ENCODE measurements at places on chromosomes 3 and 15. TPM values are rescaled to one million over a fixed set of nuclear protein-coding genes. Genes with fewer than 3 reads are reported as not detected.

The MUC4 gene
- total RNA-seq: not detected

GRCh38 chr3:126752303-126753190, 48.5 kb downstream of the CHCHD6 start:
- H3K27me3 ChIP-seq: no peaks in the 10 kb centered on the region
- H3K27ac ChIP-seq: no peak overlapping the region
- H3K4me1 ChIP-seq: peaks cover 6% of the 10 kb centered on the region

The C2CD4A gene
- total RNA-seq: not detected

DNA sequence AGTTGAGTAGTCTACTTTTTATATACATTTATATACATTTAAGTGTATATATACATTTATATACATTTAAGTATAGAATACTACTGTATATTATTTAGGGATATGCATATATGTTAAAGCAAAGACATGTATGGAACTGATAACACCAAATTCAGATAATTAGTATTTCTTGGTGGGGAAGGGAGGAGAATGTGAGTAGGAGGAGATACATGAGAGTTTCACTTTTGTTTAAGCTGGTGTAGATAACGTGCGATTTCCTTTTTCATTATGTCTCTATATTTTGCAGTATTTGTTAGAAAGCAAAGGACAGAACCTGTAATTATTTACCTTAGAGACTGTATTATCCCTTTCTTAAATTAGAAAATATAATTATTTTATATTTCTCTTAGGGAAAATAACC, 16.6 kb upstream of the NIT2 start:
- H3K36me3 ChIP-seq: peaks cover 17% of the 10 kb centered on the region
- H3K27me3 ChIP-seq: no peaks in the 10 kb centered on the region
- no peak overlapping the region for H3K27ac ChIP-seq
- H3K4me1 ChIP-seq: peaks cover 3% of the 10 kb centered on the region
- no peak overlapping the region for H3K4me3 ChIP-seq

The RTP3 gene
- total RNA-seq: not detected

GRCh38 chr3:18077128-18077840, 334.9 kb upstream of the TBC1D5 start:
- no peak overlapping the region for H3K4me3 ChIP-seq
- no peaks in the 10 kb centered on the region for H3K27me3 ChIP-seq
- no peaks in the 10 kb centered on the region for H3K4me1 ChIP-seq

The TFRC gene
- 73.0 TPM for total RNA-seq

GRCh38 chr15:36879568-36880222, 220.7 kb downstream of the MEIS2 start:
- peaks cover 46% of the 10 kb centered on the region for H3K27me3 ChIP-seq
- no peak overlapping the region for H3K27ac ChIP-seq
- no peaks in the 10 kb centered on the region for H3K36me3 ChIP-seq
- H3K4me3 ChIP-seq: no peak overlapping the region

GRCh38 chr3:37510755-37511154, 336.4 kb upstream of the LRRFIP2 start:
- no peak overlapping the region for H3K4me3 ChIP-seq
- peaks cover 10% of the 10 kb centered on the region for H3K27me3 ChIP-seq
- no peaks in the 10 kb centered on the region for H3K4me1 ChIP-seq
- no peak for DNase-seq

The CLDN16 gene
- not detected for total RNA-seq

The SNTN gene
- not detected for total RNA-seq

- H3K4me1 ChIP-seq: peaks cover 5% of the 10 kb centered on the region
- H3K4me3 ChIP-seq: no peak overlapping the region
- H3K36me3 ChIP-seq: no peaks in the 10 kb centered on the region
- no peaks in the 10 kb centered on the region for H3K27me3 ChIP-seq
- DNase-seq: no peak
Measured at GRCh38 chr15:55403531-55403930, 4.6 kb downstream of the CCPG1 start.

- no peaks in the 10 kb centered on the region for H3K36me3 ChIP-seq
- no peak overlapping the region for H3K27ac ChIP-seq
- H3K4me1 ChIP-seq: no peaks in the 10 kb centered on the region
- H3K27me3 ChIP-seq: no peaks in the 10 kb centered on the region
Measured at GRCh38 chr3:166560253-166560652, 723.0 kb upstream of the BCHE start.

The CCR9 gene
- 4.2 TPM for total RNA-seq

GRCh38 chr3:107855710-107856109, 235.1 kb downstream of the CD47 start:
- no peaks in the 10 kb centered on the region for H3K36me3 ChIP-seq
- H3K4me1 ChIP-seq: no peaks in the 10 kb centered on the region
- H3K27ac ChIP-seq: no peak overlapping the region

The RAB8B gene
- total RNA-seq: 66.7 TPM

The SLMAP gene
- 78.8 TPM for total RNA-seq

DNA sequence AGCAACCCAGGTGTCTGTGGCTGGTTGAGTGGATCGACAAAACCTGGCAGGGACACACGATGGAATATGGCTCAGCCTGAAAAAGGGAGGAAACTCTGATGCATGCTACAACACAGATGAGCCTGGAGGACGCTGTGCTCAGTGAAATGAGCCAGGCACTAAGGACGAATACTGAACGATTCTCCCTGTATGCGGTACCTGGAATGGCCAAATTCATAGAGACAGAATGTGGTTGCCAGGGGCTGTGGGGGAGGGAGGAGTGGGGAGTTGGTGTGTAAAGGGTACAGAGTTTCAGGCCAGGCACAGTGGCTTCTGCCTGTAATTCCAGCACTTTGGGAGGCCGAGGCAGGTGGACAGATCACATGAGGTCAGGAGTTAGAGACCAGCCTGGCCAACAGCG, 35.1 kb downstream of the PCSK6 start:
- no peaks in the 10 kb centered on the region for H3K4me1 ChIP-seq
- peaks cover 59% of the 10 kb centered on the region for H3K27me3 ChIP-seq
- H3K36me3 ChIP-seq: no peaks in the 10 kb centered on the region
- no peak for DNase-seq
- no peak overlapping the region for H3K4me3 ChIP-seq
- no peak overlapping the region for H3K27ac ChIP-seq

The C3orf80 gene
- 0.33 TPM for total RNA-seq

DNA sequence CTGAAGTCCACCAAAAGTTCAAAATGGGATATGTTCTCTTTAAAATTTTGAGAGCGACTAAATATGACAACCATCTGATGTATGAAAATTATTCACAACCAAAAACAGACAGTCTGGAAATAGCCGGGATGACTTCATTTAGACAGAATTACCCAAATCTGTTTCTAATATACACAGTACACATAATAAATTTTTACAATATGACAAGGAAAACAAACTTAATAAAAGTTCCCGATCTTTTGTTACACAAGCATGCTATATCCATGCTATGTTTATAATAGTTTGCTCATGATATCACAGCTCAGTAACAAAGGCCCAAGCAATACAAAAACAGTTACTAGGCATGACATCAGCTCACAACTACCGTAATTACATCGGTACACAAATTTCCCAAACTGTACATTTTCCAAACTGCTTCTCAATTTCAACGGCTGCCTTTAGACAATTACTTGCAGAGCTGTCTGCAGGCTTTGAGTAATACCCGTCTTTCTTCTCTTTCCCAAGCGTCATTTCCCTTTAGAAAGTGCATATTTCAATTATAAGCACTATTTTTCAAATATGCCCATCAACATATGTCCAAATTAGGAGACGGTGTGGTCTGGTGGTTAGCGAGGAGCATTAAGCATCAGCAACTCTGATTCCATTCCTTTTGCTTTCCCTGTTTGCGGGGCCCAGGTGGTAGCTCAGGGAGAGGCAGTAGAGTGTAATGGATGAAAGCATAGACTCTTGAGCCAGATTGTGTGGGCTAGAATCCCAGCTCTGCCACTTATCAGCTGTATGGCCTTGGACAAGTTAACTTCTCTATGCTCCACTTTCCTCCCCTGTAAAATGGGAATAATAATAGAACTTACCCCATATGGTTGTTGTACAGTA, 481.2 kb downstream of the FOXP1 start:
- peaks cover 38% of the 10 kb centered on the region for H3K4me1 ChIP-seq
- H3K27ac ChIP-seq: no peak overlapping the region
- H3K36me3 ChIP-seq: peaks cover 4% of the 10 kb centered on the region
- no peak for DNase-seq
- no peak overlapping the region for H3K4me3 ChIP-seq
- H3K27me3 ChIP-seq: no peaks in the 10 kb centered on the region

GRCh38 chr3:13505147-13506130, 25.3 kb downstream of the HDAC11 start:
- H3K4me3 ChIP-seq: no peak overlapping the region
- no peaks in the 10 kb centered on the region for H3K36me3 ChIP-seq
- no peak overlapping the region for H3K27ac ChIP-seq
- DNase-seq: no peak
- no peaks in the 10 kb centered on the region for H3K4me1 ChIP-seq

DNA sequence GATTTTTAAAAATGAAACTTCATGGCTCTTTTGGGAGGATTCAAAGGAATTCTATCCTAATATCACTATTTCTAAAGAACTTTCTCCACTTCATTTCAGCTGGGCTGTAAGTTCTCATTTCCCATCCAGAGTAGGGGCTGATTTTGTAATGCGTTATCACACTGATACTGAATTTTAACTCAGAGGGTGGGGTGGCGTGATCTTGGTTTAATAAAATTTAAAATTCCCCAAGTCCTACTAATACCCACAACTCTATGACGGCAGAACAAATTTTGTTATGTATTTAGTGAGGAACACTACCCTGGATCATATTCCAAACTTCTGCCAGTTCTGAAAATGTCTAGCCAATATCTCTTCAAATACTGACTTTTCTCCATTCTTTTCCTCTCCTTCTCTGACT, 92.7 kb downstream of the ASB7 start:
- no peaks in the 10 kb centered on the region for H3K27me3 ChIP-seq
- H3K4me3 ChIP-seq: no peak overlapping the region
- DNase-seq: no peak
- H3K27ac ChIP-seq: no peak overlapping the region

DNA sequence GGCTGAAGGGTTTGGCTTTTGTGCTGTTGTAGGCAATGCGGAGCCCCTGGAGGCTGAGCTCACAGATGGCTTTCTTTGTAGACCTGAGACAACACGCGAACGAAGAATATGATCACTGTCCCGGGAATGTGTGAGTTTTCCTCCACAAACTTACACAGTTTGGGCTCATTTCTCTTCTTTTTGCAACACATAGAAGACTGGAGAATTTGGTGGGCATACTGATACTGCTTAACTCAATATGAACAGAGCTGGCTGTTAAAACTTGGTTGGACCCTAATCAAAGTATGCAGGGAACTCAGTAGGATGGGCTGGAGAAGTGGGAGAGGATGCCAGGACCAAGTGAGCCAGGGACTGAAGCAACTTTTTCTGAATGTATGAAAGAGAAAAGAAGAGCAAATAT, 12.2 kb upstream of the RFC4 start:
- no peaks in the 10 kb centered on the region for H3K4me1 ChIP-seq
- H3K4me3 ChIP-seq: no peak overlapping the region
- H3K27ac ChIP-seq: no peak overlapping the region
- DNase-seq: no peak
- no peaks in the 10 kb centered on the region for H3K36me3 ChIP-seq

The TMEM266 gene
- 0.16 TPM for total RNA-seq

The SERPINI2 gene
- 0.13 TPM for total RNA-seq

GRCh38 chr3:74883690-74884089, 269.2 kb upstream of the CNTN3 start:
- H3K4me3 ChIP-seq: no peak overlapping the region
- no peak for DNase-seq
- H3K27ac ChIP-seq: no peak overlapping the region
- H3K4me1 ChIP-seq: no peaks in the 10 kb centered on the region

DNA sequence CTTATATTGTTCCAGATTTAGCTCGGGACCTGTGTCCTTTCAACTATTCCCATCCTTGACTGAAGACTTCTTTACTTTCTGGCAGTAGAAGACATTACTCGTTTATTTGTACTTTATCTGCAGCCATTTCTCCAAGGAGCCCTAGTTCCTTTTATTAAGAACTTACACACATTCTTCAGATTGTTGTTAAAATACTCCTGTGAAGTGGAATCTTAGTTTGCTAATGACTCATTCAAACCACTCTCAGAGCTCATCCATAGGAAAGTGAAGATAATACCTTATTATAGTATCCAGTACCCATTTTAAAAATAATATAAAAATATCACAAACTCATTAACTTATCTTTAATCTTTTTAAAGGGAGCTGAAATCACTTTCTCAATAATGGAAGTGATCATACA, 63.5 kb downstream of the C3orf70 start:
- no peaks in the 10 kb centered on the region for H3K4me1 ChIP-seq
- H3K27me3 ChIP-seq: peaks cover 3% of the 10 kb centered on the region
- no peak for DNase-seq
- H3K36me3 ChIP-seq: no peaks in the 10 kb centered on the region
- H3K27ac ChIP-seq: no peak overlapping the region
- H3K4me3 ChIP-seq: no peak overlapping the region

The PRR23C gene
- total RNA-seq: not detected

GRCh38 chr3:126194713-126195305, 14.4 kb upstream of the ALDH1L1 start:
- no peaks in the 10 kb centered on the region for H3K36me3 ChIP-seq
- H3K4me3 ChIP-seq: no peak overlapping the region
- H3K27ac ChIP-seq: no peak overlapping the region
- no peaks in the 10 kb centered on the region for H3K4me1 ChIP-seq

GRCh38 chr3:126314305-126314789, 42.9 kb downstream of the KLF15 start:
- no peaks in the 10 kb centered on the region for H3K36me3 ChIP-seq
- no peak for DNase-seq
- H3K27me3 ChIP-seq: peaks cover 5% of the 10 kb centered on the region
- H3K4me1 ChIP-seq: no peaks in the 10 kb centered on the region
- no peak overlapping the region for H3K4me3 ChIP-seq

DNA sequence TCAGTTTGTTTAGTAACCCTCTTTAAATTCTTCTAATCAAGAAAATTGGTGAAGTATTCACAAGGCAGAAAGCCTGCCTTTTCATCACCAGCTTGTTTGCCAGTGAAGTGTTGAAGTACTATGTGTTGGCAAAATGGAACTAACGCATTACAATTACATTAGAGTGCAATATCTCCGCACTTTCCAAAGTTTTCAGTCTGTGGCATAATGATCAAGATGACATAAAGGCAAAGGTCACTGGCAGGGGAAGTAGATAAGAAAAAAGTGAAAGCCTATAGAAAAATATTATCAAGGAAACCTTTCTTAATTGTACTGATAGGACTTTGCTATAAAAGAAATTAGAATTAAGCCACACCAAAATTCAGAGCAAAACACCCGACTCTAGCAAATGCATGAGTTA, 25.0 kb upstream of the TM4SF1 start:
- H3K36me3 ChIP-seq: no peaks in the 10 kb centered on the region
- DNase-seq: no peak
- H3K4me1 ChIP-seq: no peaks in the 10 kb centered on the region
- H3K27ac ChIP-seq: no peak overlapping the region
- H3K27me3 ChIP-seq: no peaks in the 10 kb centered on the region
- no peak overlapping the region for H3K4me3 ChIP-seq

- H3K4me1 ChIP-seq: no peaks in the 10 kb centered on the region
- DNase-seq: no peak
- no peaks in the 10 kb centered on the region for H3K36me3 ChIP-seq
Measured at GRCh38 chr3:173371848-173372487, 25.6 kb upstream of the NLGN1 start.
